ENCODE measurements at places on chromosomes 16 and 17. TPM values are rescaled to one million over a fixed set of nuclear protein-coding genes. Genes with fewer than 3 reads are reported as not detected.

GRCh38 chr17:66952031-66952524 lies 12.4 kb upstream of the CACNG4 start:
- peaks cover 21% of the 10 kb centered on the region for H3K4me1 ChIP-seq
- DNase-seq = peak; percentile 93
- no peaks in the 10 kb centered on the region for H3K36me3 ChIP-seq
- no peak overlapping the region for H3K4me3 ChIP-seq

Gene REXO5
- total RNA-seq = 4.8 TPM

DNA sequence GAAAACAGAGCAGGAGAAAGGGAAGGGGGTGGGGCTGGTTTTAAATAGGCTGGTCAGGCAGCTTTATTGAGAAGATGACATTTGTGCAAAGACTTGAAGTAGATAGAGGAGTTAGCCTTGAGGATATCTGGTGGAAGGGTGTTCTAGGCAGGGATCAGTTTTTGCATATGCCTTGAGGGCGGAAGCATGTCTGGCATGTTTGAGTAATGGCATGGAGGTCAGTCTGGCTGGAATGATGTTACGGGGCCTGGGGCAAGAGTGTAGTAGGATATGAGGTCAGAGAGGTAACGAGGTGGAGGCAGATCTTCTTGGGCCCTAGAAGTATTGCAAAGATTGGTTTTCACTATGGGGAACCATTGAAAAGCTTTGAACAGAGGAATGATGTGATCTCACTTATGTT lies 4.8 kb downstream of the RABEP1 start:
- no peak overlapping the region for H3K4me3 ChIP-seq
- H3K27me3 ChIP-seq = no peaks in the 10 kb centered on the region
- no peak for DNase-seq
- H3K4me1 ChIP-seq = no peaks in the 10 kb centered on the region
- H3K36me3 ChIP-seq = no peaks in the 10 kb centered on the region

Gene RFWD3
- total RNA-seq = 11.0 TPM

DNA sequence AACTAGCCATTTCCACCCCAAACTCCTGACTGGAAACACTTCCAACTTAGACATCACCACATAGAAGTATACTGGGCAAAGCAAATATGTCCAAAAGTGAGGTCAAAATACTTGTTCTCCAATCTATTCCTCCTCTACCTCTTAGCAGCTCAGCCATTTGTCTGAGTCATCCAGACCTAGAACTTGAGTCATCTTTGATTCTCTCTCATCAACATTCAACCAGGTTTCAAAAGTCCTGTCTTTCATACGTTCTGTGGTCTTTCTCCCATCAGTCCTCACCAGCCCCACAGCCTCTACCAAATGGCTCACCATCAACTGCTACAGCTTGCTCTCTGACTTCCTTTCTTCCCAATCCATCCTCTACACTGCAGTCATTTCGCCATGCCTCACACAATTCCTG lies 6.8 kb downstream of the ANKFY1 start:
- H3K36me3 ChIP-seq = no peaks in the 10 kb centered on the region
- H3K27ac ChIP-seq = no peak overlapping the region
- peaks cover 2% of the 10 kb centered on the region for H3K4me1 ChIP-seq

Gene MRPL12
- 32.3 TPM for total RNA-seq

GRCh38 chr17:57620576-57620975 lies 124.5 kb downstream of the CCDC182 start:
- no peaks in the 10 kb centered on the region for H3K27me3 ChIP-seq
- H3K4me3 ChIP-seq = no peak overlapping the region
- H3K4me1 ChIP-seq = no peaks in the 10 kb centered on the region
- DNase-seq = peak; percentile 28
- no peak overlapping the region for H3K27ac ChIP-seq
- no peaks in the 10 kb centered on the region for H3K36me3 ChIP-seq

DNA sequence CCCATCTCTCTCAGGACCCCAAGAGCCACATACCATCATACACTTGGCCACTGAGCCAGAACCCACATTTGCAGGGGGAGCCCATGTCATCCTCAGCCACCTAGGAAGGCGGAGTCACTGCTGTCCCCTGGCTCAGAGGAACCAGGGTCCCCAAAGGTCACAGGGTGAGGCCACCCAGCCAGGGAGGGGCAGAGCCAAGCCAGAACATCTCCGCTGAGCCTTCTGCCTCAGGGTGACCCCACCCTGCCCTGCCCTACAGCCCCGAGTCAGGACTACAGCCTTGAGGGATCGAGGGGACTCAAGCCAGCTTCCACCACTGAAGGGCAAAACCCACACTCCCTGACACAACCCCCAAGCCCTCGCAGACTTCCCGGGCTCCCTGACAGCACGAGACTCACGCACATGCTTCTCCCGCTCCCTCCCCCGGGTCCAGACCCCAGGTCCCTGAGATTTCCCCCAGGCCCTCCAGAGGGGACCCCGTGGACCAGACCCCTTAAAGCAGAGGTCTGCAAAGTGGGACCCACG lies 17.4 kb downstream of the PIEZO1 start:
- H3K4me3 ChIP-seq = peak overlapping the region; percentile 23
- H3K36me3 ChIP-seq = no peaks in the 10 kb centered on the region
- H3K4me1 ChIP-seq = peaks cover 41% of the 10 kb centered on the region
- no peaks in the 10 kb centered on the region for H3K27me3 ChIP-seq

- H3K36me3 ChIP-seq = no peaks in the 10 kb centered on the region
- peaks cover 8% of the 10 kb centered on the region for H3K4me1 ChIP-seq
- DNase-seq = no peak
Observed at GRCh38 chr16:30570636-30571444, 674 bp downstream of the ZNF688 start.

GRCh38 chr16:4392382-4393239 lies 21.0 kb downstream of the VASN start:
- H3K27ac ChIP-seq = peak overlapping the region; percentile 95
- peak; percentile 82 for DNase-seq
- H3K4me1 ChIP-seq = peaks cover 6% of the 10 kb centered on the region
- no peak overlapping the region for H3K4me3 ChIP-seq

DNA sequence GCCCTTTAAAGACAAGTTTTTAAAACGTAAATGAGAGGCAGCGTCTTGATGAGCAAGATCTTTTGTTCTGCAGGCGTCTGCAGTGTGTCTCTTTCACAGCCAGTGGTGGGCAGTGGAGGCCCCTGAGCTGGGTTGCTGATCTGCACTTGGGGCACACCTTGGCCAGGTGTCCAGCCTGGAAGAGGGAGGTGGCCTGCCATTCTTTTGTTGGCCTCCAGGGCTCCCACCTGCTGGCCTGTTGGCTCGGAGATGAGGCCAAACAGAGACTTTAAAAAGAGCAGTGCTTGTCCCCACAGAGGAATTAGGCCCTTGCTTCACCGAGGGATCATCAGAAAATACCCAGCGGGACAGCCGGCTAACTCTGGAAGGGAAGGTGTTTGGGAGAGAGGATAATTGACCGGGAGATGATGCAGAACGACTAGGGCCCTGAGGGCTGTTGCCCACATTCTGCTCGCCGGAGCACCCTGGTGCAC lies 145.9 kb upstream of the PLCG2 start:
- H3K4me3 ChIP-seq = no peak overlapping the region
- no peaks in the 10 kb centered on the region for H3K36me3 ChIP-seq
- no peak for DNase-seq
- no peaks in the 10 kb centered on the region for H3K27me3 ChIP-seq
- no peaks in the 10 kb centered on the region for H3K4me1 ChIP-seq

DNA sequence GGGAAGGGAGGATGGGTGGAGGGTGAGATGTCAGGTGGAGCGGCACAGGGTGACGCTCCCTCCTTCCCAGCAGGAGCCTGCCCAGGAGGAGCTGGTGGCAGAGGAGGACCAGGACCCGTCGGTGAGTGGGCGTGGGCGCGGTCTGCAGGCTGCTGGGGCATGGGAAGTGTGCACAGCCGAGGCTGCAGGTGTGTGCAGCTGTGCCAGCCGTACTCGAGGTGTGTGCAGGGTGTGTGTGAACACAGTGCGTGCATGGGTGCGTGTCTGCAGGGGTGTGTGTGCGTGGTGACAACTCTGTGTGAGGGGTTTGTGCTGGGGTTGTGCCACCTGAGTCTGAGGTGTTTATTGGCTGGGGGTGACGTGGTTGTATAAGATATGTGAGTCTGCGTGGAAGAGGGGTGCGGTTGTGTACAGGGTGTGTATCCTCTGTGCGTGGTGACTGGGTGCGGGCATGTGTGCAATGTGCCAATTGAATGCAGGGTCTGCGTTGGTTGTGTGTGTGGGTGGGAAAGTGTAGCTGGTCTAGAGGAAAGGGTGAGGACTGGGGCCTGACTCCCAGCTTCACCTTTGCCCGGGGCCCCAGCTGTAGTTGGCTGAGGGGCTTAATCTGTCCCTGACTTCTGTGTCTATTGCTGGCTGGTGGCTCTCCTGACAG lies 670 bp downstream of the TNFSF12 start:
- H3K4me1 ChIP-seq = peaks cover 6% of the 10 kb centered on the region
- DNase-seq = no peak
- no peaks in the 10 kb centered on the region for H3K27me3 ChIP-seq
- no peaks in the 10 kb centered on the region for H3K36me3 ChIP-seq
- peak overlapping the region; percentile 77 for H3K4me3 ChIP-seq

Gene LGALS9B
- total RNA-seq = not detected

Gene EVPLL
- total RNA-seq = 0.73 TPM

Gene SPATA22
- 0.80 TPM for total RNA-seq

DNA sequence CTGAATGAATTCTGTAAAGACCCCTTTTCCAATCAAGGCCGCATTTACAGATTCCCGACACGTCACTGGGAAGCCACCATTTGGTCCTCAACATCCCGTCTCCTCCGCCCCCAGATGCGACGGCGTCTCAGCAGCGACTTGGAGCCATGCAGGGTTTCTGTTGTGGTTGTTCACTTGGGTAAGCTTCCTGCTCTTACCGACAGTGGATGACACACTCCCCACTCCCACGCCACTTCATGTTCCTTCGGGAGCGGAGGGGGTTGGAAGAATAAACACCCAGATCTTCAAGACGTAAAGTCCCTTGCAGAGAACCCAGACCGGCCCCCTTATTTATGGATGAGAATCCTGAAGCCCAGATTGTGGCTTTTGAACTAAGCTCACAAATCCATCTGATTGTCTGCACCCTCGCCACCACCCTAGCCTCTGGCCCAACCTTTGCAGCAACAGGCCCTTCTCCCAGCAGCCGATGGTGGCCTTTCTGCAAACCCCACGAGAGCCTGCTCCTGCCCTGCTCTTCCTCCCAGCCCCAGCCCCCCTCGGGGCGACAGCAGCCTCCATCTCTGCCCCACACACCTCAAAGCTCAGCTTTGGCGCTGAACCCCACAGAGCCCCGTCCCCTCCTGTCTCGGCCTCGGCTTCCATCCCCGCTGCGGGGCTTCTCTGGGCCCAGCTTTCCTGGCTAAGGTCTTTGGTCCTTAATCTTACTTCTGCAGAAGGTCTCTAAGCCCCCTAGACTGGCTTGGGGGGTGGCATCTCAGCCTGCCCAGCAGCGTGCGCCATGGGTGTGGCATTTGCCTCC lies 19.0 kb upstream of the OSGIN1 start:
- no peaks in the 10 kb centered on the region for H3K27me3 ChIP-seq
- no peak overlapping the region for H3K27ac ChIP-seq
- no peak overlapping the region for H3K4me3 ChIP-seq
- no peak for DNase-seq
- no peaks in the 10 kb centered on the region for H3K36me3 ChIP-seq
- H3K4me1 ChIP-seq = no peaks in the 10 kb centered on the region

Gene IKZF3
- total RNA-seq = 1.8 TPM

DNA sequence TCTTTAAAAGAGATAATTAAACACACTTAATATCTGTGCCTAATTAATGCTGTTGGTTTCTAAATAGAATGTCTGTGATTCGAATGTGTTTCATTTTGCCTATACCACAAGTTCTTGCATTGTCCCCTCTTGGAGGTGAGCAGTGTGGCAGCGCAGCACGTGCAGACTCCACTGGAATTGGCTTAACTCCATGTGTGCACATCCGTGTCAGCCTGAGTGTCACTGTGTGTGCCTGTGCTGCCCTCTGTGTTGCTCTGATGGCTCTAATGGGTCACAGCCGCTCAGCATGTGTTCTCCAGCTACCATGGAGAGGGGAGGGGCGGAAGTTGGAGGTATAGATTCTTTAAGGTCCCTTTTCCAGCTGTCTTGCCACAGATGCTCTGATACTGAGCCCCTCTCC lies 226.6 kb downstream of the SPECC1 start:
- DNase-seq = no peak
- no peaks in the 10 kb centered on the region for H3K27me3 ChIP-seq
- H3K4me1 ChIP-seq = no peaks in the 10 kb centered on the region

- no peaks in the 10 kb centered on the region for H3K36me3 ChIP-seq
- DNase-seq = no peak
- no peaks in the 10 kb centered on the region for H3K27me3 ChIP-seq
- no peak overlapping the region for H3K4me3 ChIP-seq
- H3K4me1 ChIP-seq = no peaks in the 10 kb centered on the region
Observed at GRCh38 chr17:59108400-59109102, 1.9 kb upstream of the TRIM37 start.

Gene CEP95
- total RNA-seq = 73.2 TPM

GRCh38 chr16:31177136-31177535 lies 2.8 kb upstream of the FUS start:
- DNase-seq = no peak
- no peaks in the 10 kb centered on the region for H3K36me3 ChIP-seq
- no peak overlapping the region for H3K4me3 ChIP-seq
- H3K27ac ChIP-seq = no peak overlapping the region

GRCh38 chr16:5252791-5253190 lies 155.2 kb upstream of the EEF2KMT start:
- no peaks in the 10 kb centered on the region for H3K27me3 ChIP-seq
- H3K4me3 ChIP-seq = no peak overlapping the region
- DNase-seq = no peak
- no peak overlapping the region for H3K27ac ChIP-seq

Gene BRIP1
- 0.48 TPM for total RNA-seq

- H3K4me3 ChIP-seq = no peak overlapping the region
- H3K36me3 ChIP-seq = no peaks in the 10 kb centered on the region
- no peaks in the 10 kb centered on the region for H3K27me3 ChIP-seq
- H3K4me1 ChIP-seq = no peaks in the 10 kb centered on the region
Observed at GRCh38 chr16:86590501-86591144, 12.3 kb downstream of the FOXL1 start.

- H3K4me3 ChIP-seq = no peak overlapping the region
- H3K27me3 ChIP-seq = no peaks in the 10 kb centered on the region
- H3K27ac ChIP-seq = no peak overlapping the region
- DNase-seq = no peak
- no peaks in the 10 kb centered on the region for H3K36me3 ChIP-seq
Observed at GRCh38 chr17:73255671-73256181, 6.0 kb downstream of the CPSF4L start.

Gene C16orf96
- total RNA-seq = not detected

Gene NPIPA8
- not detected for total RNA-seq

DNA sequence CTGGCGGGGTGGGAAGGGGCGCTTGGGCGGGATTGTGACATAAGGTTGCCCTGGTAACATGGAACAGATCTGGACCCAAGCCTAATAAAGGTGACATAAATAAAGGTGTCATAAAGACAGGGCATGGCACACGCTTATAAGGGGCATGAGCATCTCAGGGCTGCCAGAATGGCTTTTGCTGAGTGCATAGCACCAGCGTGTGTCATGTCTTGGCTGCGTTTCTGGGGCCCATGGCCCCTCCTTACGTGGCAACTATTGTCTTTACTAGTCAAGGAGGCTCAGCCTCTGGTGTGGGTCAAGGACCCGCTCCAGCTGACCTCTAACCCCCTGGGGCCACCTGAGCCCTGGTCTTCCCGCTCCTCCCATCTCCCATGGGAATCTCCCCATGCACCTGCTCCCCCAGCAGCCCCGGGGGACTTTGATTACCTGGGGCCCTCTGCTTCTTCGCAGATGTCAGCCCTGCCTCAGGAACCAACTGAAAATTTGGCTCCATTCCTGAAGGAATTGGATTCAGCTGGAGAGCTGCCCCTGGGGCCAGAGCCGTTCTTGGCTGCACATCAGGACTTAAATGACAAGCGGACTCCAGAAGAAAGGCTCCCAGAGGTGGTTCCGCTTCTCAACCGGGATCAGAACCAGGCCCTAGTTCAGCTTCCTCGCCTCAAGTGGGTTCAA lies 13.9 kb downstream of the LRRC37B start:
- H3K27ac ChIP-seq = peak overlapping the region; percentile 83
- peak overlapping the region; percentile 28 for H3K4me3 ChIP-seq
- H3K36me3 ChIP-seq = no peaks in the 10 kb centered on the region
- H3K4me1 ChIP-seq = no peaks in the 10 kb centered on the region

All from breast epithelium (tissue), 4 donors.